ENCODE measurements at places on chromosomes 5 and 9.
A peak's percentile ranks its signal among the peaks of the same experiment; 100 is the strongest.

DNA sequence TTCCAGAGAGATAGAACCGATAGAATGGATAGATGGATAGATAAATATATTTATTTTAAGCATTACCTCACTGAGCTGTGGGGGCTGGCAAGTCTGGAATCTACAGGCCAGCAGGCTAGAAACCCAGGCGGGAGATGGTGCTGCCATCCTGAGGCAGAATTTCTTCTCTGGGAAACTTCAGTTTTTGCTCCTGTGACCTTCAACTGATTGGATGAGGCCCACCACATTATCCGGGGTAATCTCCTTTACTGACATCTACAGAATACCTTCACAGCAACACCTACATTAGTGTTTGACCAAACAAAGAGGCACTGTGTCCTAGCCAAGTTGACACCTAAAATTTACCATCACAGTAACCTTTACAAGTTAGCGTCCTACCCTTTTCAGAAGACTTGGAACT, 29.2 kb upstream of the TENT4A start:
- no peak for DNase-seq

GRCh38 chr5:181189363-181189961, 15.5 kb downstream of the TRIM7 start:
- DNase-seq: peak; percentile 73

GRCh38 chr5:115738830-115739229, 77.6 kb downstream of the CDO1 start:
- DNase-seq: no peak

GRCh38 chr9:131275332-131276093, 797 bp downstream of the FAM78A start:
- DNase-seq: no peak

- DNase-seq: no peak
These were observed 65.2 kb downstream of the RETREG1 start for GRCh38 chr5:16551628-16552027.

DNA sequence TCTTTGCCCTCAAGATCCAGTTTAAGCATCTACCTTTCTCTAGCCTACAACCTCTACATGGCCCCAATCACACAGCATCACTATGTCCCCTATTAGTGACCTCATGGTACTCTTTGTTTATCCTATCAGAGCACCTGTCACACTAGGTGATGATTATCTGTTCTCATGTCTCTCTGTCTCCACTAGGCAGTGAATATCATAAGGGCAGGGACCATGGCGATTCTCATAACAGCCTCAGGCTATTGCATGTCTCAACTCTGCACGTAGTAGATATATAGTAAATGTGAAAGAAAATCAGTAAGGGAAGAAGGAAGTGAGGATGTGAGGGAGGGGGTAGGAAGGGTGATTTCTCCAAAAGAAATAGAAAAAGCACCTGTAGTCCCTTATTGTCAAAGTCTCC, 311.0 kb downstream of the NSG2 start:
- DNase-seq: no peak

- peak; percentile 57 for DNase-seq
These were observed 15.3 kb downstream of the GCNT4 start for GRCh38 chr5:75037106-75037505.

DNA sequence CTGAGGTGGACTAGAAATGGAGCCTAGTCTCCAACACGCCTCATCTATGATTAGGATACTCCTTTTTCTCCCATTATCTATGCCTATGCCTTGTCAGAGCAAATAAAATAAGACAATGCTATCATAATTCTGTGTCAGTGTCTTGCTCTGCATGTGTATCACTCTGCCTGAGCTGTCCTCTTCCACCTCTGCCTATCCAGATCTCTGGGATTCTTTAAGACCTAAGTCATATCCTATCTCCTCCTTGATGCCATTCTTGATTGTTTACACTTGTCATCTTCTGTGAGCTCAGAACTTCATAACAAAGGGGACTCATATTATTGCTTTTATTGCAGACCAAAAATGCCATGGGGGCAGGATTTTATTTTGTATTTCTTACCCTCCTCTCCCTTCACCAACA, 351.2 kb upstream of the C9orf72 start:
- no peak for DNase-seq

DNA sequence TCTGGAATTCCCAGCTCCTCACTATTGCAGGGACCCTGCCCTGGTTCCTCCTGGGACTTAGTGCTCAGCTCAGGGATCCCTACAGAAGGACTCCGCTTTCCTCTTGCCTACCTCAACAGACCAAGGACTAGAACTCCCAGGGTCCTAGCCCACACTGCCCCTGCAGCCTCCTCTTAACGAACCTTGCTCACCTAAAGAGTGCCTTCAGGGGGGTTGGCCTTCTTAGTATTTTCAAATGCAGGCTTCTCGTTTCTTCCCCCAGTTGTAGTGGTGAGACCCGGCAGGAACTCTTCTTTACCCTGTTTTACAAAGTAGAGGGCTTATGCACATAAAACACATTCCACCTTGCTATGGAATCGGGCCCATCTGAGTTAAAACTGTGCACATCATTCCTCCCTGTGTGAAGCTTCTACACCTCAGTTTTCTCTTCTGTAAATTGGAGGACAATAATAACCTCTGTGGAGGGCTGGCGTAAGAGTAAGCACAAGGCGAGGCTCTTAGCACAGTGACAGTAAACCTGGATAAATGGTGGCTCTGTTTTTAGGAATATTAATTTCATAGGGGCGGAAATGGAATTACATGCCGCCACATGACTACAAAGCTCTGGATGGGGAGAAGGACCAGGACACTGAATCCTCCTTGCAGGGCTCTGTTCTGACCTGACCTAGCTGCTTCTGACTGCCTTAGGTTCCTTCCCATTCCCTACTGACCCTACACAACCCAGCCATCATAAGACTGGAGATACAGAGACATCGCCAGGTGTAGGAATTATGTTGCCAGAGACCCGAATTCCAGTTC, 3.8 kb upstream of the HAND1 start:
- no peak for DNase-seq

- DNase-seq: peak; percentile 58
These were observed 107.5 kb downstream of the RGS3 start for GRCh38 chr9:113570749-113571711.

DNA sequence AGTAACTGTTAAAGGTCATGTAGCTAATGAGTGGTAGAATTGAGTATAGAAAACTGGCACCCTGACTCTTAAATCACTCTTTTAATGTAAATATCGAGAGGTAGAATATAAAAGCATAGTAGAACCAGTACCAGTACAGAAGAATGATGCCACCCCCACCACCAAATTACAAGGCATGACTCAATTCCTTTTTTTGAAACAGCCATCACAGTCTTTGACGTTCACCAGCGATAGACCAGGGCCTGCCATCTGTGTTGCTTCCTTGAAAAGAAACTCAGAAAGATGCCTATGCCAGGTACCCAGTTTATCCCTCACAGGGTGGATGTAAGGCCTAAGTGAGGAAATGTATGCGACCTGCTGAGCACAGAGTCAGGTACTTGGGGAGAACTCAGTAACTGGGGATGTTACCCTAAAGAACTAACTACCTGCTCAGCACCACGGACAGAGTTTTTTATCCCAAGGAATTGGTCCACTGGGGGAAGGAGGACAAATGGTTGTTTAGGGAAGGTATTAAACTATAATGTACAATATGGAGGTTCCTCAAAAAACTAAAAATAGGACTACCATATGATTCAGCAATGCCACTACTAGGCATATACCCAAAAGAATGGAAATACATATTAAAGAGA, 116.5 kb downstream of the BRINP1 start:
- DNase-seq: no peak

DNA sequence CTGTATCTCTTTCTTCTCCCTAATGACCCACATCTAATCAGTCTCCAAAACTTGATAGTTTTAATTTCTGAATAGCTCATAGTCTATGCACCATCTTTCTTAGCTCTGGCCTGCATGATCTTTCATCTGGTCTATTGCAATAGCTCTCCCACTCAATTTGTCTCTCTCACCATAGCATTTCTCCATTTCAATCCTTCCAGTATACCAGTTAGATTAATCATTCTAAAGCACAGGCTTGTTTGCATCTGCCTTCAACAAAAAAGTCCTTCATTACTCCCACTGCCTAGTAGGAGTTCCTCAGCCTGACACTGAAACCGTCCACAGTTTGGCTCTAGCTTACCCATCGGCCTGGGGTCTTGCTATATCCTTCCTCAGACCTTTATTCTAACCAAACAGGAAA, 344.9 kb downstream of the ENC1 start:
- DNase-seq: no peak

GRCh38 chr9:72946318-72946717, 6.5 kb downstream of the ALDH1A1 start:
- no peak for DNase-seq

GRCh38 chr9:20906326-20906725, 125.1 kb downstream of the HACD4 start:
- peak; percentile 77 for DNase-seq

GRCh38 chr5:127988146-127988760, 95.3 kb upstream of the SLC12A2 start:
- DNase-seq: peak; percentile 86
